Stimulated activated CD8-positive, alpha-beta memory T cell treated with anti-CD3 and anti-CD28 coated beads, Interleukin-7, amount 100 ng/mL, for 1 hour (primary cell): ENCODE measurements at places on chromosomes 2 and 18.

DNA sequence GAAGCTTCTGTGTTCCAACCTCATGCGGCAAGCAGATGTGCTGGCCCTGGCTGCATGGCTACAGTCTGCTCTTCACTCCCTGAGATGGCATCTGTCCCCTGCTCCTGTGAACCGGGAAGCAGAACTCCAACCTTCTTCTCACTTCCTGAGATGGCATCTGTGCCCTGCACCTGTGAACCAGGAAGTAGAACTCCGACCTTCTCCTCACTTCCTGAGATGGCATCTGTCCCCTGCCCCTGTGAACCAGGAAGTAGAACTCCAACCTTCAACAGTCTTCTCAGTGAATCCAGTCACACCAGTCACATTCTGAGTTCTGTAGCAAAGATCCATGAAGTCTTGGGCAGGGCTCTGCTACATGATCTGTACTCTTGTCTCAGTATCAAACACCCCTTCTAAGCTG is 887.2 kb upstream of the KLHL29 start:
- no peak for DNase-seq

GRCh38 chr2:233074106-233074505 is 14.0 kb downstream of the INPP5D start:
- DNase-seq, result no peak

DNA sequence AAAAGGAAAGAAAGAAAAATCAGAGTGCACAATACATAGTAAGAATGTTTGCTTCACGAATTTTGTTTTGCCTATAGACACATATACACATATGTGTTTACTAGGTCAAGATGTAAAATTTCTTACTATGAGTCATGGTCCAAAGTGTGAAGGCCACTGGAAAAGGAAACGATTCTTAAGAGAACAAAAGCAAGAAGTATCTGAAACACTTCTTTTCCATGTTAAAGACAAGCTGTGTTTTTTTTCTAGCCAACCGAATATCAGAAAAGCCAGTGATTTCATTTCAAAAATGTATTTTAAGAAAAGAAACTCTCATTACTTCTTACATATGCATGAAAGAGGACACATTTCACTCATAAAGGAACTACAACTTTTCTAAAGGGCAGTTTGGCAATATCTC is 24.9 kb downstream of the PECR start:
- no peak for DNase-seq

GRCh38 chr18:79571211-79572092 is 108.2 kb upstream of the CTDP1 start:
- DNase-seq, result no peak

GRCh38 chr2:108958002-108958401 is 31.0 kb downstream of the EDAR start:
- no peak for DNase-seq

GRCh38 chr18:55735199-55735855 is 147.3 kb upstream of the TCF4 start:
- DNase-seq, result no peak

DNA sequence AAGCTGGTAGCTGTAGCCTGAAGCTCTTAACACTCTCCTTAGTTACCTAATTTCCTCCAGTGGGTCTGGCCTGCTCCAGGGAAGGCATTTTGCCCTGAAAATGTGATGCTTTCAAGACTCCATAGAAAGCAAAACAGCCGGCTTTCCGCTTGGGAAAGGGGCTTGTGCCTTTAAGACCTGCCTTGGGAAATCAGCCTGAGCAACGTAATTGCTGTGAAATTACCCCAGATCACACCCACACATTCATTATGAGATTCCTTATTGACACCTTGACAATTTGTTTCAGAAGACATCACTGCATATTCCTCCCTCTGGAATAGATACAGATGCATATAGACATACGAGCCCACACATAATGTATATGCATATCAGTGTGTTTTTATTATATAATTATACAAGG is 190.5 kb upstream of the SKOR2 start:
- no peak for DNase-seq

DNA sequence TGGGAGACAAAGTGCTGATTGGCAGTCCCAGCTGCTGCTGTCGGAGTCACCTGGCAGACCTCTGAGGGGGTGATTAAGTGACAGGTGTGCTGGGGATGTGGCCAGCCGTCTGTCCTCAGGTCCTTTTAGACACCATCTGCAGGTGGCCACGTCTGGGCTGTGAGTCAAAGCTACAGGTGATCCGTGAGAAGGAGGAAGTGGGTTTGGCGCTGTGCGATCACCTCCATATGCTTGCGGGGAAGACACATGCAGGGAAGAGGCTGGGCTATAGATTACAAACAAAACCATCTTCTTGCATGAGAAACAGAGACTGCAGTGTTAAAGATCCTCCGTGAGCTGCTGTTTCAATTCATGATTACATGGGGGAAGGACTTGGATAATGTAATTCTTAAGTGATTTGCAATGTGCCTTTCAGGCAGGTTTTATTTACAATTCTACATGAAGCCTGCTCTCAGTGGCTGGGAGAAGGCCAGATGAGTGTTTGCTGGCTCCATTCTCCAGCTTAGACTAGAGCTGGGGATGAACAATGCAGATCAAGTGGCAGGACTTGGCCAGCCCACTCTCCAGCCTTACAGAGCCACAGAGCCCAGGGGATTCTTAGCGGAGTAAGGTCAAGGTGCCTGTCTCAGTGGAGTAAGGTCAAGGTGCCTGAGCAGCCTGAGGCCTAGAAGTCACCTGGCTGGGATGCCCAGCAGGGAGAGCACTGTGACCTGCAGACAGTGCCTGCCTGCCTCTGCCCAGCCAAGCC is 87.8 kb downstream of the LYPD1 start:
- DNase-seq, result no peak

DNA sequence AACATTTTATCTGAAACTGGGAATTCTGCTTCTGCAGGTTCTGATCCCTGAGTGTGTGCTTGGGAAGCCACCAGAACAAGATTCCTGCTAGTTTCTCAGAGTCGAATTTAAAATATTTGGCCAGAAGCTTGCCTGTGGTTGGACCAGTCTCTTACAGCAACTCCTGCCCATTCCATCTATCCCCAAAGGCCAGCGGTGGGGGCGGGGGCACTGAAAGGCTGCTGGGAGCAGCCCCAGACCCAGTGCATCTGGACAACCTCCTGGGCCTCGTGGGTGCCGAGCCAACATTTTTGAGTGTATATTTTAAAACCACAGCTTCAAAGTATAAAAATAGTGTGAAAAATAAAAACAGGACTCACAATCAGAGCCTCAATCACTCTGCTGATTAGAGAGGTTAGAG is 38.6 kb upstream of the ZFP36L2 start:
- DNase-seq, result no peak

DNA sequence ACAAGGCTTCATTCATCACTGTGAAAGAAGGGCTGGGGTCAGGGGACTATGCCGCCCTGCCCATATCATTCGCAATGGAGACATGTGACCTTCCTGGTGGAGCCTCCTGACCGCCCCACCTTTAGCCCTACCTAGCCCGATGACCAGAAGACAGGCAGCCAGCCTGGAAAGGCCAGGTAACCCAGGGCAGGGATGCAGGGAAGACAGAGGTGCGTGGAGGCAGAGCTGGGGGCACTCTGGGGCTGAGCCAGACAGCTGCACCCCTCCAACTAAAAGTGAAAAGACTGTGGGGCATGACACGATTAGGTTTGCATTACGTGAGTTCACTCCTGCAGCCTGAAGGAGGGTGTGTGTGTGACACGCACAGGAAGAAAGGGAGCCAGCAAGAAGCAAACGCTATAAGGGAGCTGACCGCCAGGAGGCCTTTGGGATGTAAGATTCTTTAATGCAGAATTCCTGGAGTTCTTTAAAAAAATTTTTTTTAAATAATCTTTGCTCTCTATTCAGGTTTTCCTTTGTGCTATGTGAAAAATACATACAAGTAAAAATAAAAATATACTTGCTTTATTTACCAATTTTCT is 3.7 kb upstream of the HES6 start:
- no peak for DNase-seq

DNA sequence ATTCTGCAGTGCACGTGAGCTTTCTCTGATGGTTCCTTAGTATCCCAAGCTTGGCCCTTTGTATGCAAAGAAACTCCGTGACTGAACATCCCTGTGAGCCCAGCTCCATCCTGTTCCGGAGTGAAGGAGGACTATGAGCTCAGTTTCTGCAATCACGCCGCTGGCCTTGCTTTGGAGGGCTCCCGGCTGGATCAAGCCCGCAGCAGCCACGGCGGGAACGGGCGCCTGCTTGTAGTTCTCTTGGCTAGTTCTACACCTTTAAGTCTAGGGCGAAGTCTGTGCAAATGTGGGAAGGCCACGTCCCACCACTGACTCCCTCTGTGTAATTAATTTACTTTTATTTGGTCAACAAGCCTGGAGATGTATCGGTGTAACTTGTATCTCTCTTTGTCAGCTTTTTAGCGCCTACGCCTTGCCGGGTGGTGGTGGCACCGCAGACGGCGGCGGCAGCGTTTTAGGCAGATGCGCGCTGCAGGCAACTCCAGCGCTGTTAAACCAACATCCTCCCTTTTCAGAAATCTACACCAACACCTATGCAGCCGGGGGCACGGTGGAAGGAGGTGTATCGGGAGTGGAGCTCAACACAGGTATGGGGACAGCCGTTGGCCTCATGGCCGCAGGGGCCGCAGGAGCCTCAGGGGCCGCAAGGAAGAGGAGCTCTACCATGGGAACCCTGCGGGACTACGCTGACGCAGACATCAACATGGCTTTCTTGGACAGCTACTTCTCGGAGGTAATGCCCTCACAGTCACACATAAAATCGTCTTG is 34.3 kb downstream of the DSG4 start:
- DNase-seq, result no peak

DNA sequence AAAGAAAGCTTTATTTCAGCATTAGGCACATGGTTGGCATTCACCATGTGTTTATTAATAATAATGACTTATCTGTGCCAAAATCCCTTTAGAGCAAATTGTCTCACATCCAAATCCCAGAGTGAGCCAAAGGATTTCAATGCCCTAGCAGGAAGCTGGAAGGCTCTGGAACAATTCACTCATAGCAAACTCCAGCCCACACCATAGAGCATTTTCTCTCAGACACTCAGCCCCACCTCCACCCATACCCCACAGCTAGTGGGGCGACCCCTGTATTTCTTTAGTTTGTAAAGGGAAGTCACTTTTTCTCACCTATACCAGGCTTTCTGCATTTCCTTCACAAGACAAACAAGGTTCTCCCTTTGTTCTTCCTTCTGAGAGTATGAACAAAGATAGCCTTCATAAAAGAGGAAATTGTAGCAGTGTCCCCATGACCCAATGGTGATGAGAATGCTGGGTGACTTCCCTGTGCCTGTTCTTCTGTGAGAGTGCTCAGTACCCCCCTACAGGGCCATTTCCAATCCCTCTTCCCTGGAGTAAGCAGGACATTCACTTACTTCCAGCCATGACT is 100.1 kb upstream of the APCDD1 start:
- DNase-seq, result no peak

DNA sequence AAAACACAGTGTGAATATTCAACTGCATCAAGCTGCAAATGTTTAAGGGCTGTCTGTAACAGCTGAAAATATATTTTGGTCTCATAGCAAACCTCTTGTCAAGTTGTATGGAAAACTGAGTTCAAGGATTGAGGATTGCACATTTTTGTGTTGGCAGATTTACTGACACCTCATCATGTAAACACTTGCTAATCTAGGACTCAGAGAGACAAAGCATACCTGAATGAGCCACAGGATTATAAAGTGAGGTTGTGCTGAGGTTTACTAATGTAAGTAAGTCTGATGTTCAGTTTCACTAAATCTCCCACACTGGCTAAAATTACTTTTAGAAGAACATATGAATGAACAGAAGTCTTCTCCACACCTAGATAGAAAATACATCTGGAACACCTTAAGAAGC is 1993.1 kb upstream of the CELF4 start:
- no peak for DNase-seq

GRCh38 chr18:63287691-63288220 is 31.8 kb downstream of the BCL2 start:
- no peak for DNase-seq

GRCh38 chr2:212360068-212360460 is 178.5 kb downstream of the ERBB4 start:
- DNase-seq, result no peak
